ENCODE measurements at places on chromosomes 13 and 19.

DNA sequence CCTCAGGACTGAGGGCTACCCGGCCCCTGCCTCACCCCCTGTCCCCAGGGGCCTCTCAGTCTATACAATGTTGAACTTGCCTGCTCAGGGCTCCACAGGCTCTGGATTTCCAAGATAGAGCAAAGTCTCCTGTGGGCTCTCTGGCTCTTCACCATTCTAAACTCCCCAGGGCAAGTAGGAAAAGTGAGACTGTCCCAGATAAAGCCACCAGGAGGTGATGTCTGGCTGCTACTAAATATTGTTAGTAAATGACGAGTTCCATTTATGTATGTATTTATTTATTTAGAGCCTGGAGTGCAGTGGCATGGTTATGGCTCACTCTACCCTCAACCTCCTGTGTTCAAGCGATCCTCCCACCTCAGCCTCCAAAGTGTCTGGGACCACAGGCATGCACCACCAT lies 73.6 kb upstream of the SIAH3 start:
- no peak for DNase-seq

- DNase-seq: no peak
Measured at GRCh38 chr19:40521276-40521675, 54.5 kb downstream of the SPTBN4 start.

GRCh38 chr13:104015646-104016396 lies 949.6 kb upstream of the SLC10A2 start:
- no peak for DNase-seq

- no peak for DNase-seq
Measured at GRCh38 chr19:18362934-18363542, 22.6 kb downstream of the PGPEP1 start.

GRCh38 chr19:47172666-47173455 lies 42.2 kb downstream of the SAE1 start:
- DNase-seq: no peak

DNA sequence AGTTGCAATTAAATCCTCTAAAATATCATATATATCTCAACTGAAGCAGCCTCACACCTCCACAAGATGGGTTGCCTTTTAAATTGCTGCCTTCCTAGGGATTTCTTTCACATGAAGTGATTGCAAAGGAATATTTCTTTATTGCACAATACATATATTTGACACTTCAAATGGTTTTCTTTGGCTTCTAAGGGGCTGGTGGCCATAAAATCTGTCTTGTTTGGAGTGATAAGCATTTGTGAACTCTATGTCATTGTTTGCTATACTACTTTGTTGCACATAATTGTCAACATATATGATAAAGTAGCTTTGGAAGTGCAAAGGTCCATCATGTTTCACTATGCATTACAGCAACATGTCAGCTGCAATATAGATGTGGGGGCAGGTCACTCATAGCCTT lies 2380.9 kb downstream of the PCDH9 start:
- DNase-seq: no peak

DNA sequence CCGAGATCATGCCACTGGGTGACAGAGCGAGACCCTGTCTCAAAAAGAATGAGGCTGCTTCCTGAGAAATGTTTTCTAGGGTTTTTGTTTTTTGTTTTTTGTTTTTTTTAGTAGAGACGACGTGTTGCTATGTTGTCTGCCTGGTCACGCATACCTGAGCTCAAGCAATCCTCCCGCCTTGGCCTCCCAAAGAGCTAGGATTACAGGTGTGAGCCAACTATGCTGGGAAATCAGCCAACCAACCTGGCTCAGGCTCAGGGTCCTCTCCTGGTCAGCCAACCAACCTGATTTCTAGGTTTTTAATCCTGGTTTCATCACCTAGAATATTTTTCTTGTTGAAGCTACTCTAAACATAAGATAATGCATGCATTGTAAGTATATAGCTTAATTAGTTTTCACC lies 7.8 kb downstream of the DHX34 start:
- no peak for DNase-seq

GRCh38 chr13:50226515-50227155 lies 211.4 kb downstream of the KCNRG start:
- DNase-seq: no peak

GRCh38 chr13:27296496-27296895 lies 25.9 kb downstream of the RASL11A start:
- no peak for DNase-seq

DNA sequence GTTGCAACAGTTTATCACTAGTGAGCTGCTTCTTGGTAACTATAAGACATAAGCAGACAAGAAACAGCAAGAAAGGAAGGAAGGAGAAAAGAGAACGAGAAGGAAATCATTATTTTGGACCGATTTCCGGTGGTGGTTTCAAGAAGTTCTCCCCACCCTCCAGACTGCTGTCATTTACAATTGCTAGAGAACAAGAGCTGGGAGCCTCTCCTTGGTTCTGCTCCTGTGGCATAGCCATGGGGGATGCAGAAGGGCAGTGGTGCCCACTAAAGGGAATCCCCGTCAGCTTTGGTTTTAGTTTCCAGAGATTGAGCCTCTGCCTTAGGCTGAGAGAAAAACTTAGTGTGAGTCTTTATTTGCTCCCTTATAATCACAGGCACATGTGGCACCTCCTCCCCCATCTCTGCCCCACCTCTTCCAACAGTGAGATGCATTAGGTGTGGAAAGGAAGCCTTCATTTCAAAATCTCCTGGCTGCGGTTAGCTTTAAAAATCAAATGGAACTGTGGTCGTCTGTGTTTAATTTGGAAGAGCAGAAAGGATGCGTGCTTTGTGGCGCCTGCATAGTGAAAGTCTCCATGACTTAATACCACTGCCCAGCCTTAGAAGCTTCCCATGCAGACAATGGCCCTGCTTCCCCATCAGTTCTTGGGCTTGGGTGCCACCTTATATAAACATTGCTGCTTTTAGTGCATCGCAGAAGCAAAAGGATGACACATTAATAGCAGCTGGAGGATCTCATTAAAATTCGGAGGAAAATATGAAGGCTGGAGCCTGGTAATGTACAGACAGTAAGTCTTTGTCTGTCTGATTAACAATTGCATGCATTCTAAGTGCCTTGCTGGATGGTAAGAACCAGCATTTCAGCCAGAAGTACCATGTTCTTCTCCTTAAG lies 25.0 kb downstream of the LRCH1 start:
- no peak for DNase-seq

DNA sequence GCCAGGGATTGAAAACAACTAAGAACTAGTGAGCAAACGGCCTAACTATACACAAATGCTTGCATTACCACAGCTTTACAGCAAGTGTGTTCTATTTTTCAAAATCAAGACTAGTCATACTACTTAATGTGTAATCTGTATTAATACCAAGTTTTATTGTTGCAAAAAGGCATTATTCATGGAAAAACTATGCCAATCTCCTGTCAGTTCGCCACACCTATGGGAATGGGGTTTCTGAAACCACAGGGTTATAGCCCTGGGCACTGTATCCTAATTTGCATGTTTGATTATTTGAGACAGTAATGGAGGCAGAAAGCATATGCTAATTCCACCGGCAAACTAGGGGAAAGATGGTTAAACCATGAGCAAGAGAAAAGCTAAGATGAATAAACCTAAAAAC lies 14.3 kb downstream of the GAS6 start:
- no peak for DNase-seq

DNA sequence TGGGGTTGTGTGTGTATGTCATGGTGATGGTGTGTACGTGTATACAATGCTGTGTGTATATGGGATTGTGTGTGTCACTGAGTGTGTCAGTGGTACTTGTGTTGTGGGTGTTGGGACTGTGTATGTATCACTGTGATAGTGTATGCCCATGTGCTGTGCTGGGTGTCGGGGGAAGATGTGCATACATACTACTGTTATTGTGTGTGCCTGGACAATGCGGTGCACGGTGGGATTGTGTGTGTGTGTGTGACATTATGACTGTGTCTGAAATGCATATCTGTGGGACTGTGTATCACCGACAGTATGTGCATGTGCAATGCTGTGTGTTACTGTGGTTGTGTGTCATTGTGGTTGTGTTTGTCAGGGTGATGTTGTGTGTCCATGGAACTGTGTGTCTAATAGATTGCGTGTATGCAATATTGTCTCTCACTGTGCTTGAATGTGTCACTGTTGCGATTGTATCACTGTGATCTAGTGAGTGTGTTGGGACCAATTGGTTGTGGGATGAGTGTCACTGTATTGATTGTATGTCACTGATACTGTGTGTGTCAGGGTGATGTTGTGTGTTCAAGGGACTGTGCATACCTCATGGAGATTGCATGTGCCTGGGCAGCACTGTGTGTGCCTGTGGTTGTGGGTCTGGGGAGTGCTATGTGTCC lies 11.0 kb upstream of the BBC3 start:
- DNase-seq: no peak

- DNase-seq: no peak
Measured at GRCh38 chr19:34556488-34556887, 74.9 kb downstream of the WTIP start.

DNA sequence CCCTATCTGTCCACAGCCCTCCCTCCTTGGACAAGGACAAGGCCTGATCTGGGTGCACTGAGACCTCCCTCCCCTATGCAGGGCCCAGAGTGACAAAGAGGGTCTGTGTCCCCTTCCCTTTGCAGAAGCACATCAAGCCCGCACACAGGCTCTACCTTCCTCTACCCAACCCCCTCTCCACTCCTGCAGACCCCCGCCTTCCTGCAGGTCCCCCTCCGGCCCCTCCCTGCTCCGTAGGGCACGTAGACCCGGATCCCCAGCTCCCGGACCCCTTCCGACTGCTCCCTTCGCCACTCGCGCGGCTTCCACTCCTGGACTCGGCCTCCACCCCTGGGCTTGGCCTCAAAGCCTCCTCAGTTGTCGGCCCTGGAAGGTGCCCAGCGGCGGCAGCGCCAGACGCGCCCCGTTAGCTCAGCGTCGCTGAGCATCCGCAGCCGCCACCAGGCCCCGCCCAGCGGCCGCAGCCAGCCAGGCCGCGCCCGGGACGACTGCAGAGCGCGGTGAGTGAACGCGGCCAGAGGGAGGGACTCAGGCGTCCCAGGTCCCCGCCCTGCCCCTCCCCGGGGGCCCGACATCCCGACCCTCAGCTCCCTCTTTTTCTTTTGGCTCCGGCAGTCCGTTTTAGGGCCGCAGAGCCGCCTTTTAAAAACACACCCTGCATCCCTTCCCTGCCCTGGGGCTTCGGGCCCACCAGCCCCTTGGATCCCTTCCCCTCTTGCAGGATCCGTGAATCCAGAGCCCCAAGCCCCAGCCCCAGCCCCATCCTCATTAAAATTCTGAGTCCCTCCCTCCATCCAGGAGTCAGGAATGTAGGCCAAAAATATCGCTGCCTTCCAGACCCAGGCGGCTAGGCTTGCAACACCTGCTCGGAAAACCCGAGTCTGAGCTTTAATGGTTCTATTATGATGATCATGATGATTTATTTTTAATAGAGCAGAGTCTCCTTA lies 1.5 kb upstream of the MYADM start:
- peak; percentile 77 for DNase-seq

- DNase-seq: no peak
Measured at GRCh38 chr19:4425537-4425936, 23.1 kb downstream of the CHAF1A start.

- DNase-seq: no peak
Measured at GRCh38 chr13:36712770-36713169, 39.0 kb downstream of the SERTM1 start.

DNA sequence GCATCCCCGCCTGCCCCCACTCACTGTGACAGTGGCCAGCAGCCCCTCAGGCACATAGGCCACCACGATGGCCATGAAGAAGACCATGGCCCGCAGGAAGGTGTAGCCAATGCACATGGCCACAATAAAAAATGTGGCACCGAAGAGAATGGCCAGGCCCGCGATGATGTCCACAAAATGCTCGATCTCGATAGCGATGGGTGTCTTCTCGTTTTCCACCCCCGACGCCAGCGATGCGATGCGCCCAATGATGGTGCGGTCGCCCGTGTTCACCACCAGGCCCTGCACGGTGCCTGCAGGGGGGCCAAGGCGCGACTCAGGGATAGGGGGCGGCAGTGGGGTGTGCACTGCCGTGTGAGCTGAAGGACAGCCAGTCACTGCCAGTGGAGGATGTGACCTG lies 3.7 kb downstream of the ATP4A start:
- no peak for DNase-seq

- no peak for DNase-seq
Measured at GRCh38 chr19:47351548-47351947, 2.4 kb downstream of the DHX34 start.

GRCh38 chr13:98275681-98276171 lies 98.7 kb upstream of the RNF113B start:
- DNase-seq: no peak

DNA sequence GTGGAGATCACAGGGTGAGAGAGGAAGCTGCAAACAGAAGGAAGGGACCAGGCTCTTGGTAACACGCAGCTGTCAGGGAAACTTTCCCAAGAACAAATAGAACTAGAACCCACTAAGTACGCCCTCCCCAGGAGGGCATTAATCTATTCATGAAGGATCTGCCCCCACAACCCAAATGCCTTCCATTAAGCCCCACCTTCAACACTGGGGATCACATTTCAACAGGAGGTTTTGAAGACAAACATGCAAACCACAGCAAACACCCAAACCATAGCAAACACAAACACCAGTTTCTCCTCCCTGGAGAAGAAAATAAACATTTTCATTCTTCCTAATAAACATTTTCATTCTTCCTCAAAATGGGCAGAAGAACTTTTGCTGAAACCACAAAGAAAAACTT lies 329.6 kb downstream of the EFNB2 start:
- no peak for DNase-seq
